Epithelial cell of umbilical artery (primary cell): ENCODE measurements at places on chromosomes 12 and 14. TPM values are rescaled to one million over a fixed set of nuclear protein-coding genes. Genes with fewer than 3 reads are reported as not detected.

CCDC197 gene
- not detected in 2 replicates for total RNA-seq

ABHD12B gene
- not detected in 2 replicates for total RNA-seq

HRK gene
- not detected in 2 replicates for total RNA-seq

NXPH4 gene
- not detected in 2 replicates for total RNA-seq

DCN gene
- 8.8 and 47.1 TPM in 2 replicates for total RNA-seq

AHNAK2 gene
- total RNA-seq = 42.6 and 42.7 TPM in 2 replicates

GLT8D2 gene
- 0.32 and 2.6 TPM in 2 replicates for total RNA-seq

CD27 gene
- not detected in 2 replicates for total RNA-seq

NUAK1 gene
- 37.7 and 61.4 TPM in 2 replicates for total RNA-seq

OGFOD2 gene
- total RNA-seq = 8.8 and 11.4 TPM in 2 replicates

CMTM5 gene
- not detected in 2 replicates for total RNA-seq

ANGEL1 gene
- total RNA-seq = 6.8 and 8.4 TPM in 2 replicates

LAG3 gene
- under 0.01 and 0.15 TPM in 2 replicates for total RNA-seq

SOAT2 gene
- total RNA-seq = not detected in 2 replicates

NAV3 gene
- total RNA-seq = 17.9 and 24.2 TPM in 2 replicates

TAS2R19 gene
- 4.0 and 5.5 TPM in 2 replicates for total RNA-seq

LUM gene
- total RNA-seq = 2.3 and 7.1 TPM in 2 replicates

ASCL1 gene
- not detected in 2 replicates for total RNA-seq

OSBPL8 gene
- 34.0 and 36.7 TPM in 2 replicates for total RNA-seq

CLEC9A gene
- not detected in 2 replicates for total RNA-seq

OR4E2 gene
- not detected in 2 replicates for total RNA-seq

CLEC14A gene
- total RNA-seq = 535 and 540 TPM in 2 replicates

PTHLH gene
- 0.91 and 0.97 TPM in 2 replicates for total RNA-seq

SLC35E3 gene
- total RNA-seq = 1.4 and 4.5 TPM in 2 replicates

TRPV4 gene
- 0.61 and 1.3 TPM in 2 replicates for total RNA-seq

MYO1H gene
- not detected in 2 replicates for total RNA-seq

OASL gene
- total RNA-seq = 1.9 and 27.4 TPM in 2 replicates

CACNA1C gene
- under 0.01 TPM in 1 of 2 replicates, not detected in the other for total RNA-seq

MYBPC1 gene
- not detected in 2 replicates for total RNA-seq

OTUB2 gene
- 0.76 and 0.97 TPM in 2 replicates for total RNA-seq

SLC7A7 gene
- total RNA-seq = 10.1 and 23.3 TPM in 2 replicates

COA8 gene
- total RNA-seq = 23.1 and 32.1 TPM in 2 replicates

OLR1 gene
- total RNA-seq = not detected in 2 replicates

GPR84 gene
- not detected in 2 replicates for total RNA-seq

DBX2 gene
- not detected in 2 replicates for total RNA-seq

STK38L gene
- total RNA-seq = 35.1 and 72.3 TPM in 2 replicates

DNAJC22 gene
- total RNA-seq = 0.61 and 1.3 TPM in 2 replicates

PLEKHG7 gene
- total RNA-seq = not detected in 2 replicates

NOXRED1 gene
- 0.15 TPM in 1 of 2 replicates, not detected in the other for total RNA-seq

PPFIA2 gene
- total RNA-seq = 0.32 TPM in 1 of 2 replicates, not detected in the other

CHGA gene
- total RNA-seq = not detected in 2 replicates
